ENCODE measurements at places on chromosomes 16 and 17.
A peak's percentile ranks its signal among the peaks of the same experiment; 100 is the strongest.

DNA sequence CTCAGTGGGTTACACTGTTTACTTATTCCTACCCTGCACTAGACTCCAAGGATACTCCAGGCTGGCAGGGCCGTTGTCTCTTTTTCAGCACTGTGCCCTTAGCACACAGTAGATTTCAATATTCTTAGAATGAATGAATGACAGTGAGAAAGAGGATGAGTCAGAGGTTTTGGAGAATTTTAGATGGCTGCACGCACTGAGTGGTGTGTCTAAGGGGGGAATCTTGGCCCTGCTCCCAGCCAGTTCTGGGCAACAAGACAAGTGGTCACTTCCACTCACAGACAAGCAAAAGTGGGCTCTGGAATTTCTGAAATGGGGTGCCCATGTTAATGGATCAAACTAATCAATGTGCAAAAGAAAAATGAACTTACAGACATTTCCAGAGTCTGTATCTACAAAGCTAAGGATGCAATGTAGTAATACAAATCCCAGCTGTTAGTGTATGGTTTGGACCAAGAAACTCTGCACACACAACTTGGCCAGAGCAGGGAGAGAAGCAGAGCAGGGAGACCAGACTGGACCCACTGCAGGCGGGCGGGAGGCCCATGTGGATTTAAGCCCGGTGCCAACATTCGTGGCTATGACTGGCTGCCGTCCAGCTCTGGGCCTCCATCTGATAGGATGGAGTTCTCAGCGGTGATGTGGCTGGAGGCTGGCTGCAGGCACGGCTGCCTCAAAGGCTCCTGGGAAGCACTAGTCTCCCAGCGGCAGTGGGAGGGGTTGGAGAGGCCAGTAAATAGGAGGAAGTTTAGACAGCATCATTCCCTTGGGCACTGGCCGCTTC is 95.6 kb upstream of the CDYL2 start:
- no peak for DNase-seq

GRCh38 chr17:17076066-17076465 is 33.8 kb downstream of the MPRIP start:
- no peak for DNase-seq

DNA sequence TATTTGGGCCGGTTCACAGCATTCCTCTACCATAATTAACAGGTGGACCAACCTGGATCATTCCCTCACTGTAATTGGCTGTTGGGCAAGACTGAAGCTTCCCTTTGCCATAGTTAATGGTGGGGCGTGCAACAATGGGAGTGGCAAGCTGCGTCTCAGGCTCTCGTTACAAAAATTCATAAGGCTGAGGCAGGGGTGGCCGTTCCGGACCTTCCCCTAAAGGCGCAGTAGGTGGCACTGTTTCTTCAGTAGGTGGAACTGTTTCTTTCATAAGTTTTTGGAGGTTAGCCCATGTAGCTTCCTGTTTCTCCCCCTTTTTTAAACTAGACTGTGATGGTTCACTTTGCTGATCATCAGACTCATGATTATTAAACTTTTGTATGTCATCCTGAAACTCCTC is 17.0 kb upstream of the TMC5 start:
- no peak for DNase-seq

GRCh38 chr17:32998111-32998886 is 6.7 kb downstream of the SPACA3 start:
- DNase-seq = peak; percentile 44

- DNase-seq = no peak
Measured at GRCh38 chr17:63337579-63337978, 108.5 kb downstream of the CYB561 start.

DNA sequence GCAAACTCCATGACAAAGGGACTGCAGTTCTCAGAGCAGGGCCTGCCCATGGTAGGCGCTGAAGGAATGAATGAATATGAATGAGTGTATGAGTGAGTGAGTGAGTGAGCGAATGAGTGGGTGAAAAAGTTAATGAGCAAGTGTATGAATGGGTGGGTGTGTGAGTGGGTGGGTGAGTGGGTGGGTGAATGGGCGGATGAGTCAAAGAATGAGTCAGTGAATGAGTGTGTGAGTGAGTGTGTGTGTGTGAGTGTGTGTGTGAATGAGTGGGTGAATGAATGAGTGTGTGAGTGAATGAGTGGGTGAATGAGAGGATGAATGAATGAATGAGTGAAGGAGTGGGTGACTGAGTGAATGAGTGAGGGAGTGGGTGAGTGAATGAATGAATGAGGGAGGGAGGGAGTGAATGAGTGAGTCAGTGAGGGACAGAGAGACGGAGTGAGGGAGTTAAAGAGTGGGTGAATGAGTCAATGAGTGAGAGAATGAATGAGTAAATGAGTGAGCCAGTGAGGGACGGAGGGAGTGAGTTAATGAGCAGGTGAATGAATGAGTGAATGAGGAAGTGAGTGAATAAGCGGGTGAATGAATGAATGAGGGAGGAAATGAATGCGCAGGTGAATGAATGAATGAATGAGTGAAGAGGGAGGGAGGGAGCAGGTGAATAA is 11.1 kb upstream of the CHMP6 start:
- DNase-seq = no peak

GRCh38 chr16:47142486-47142820 is 1.3 kb downstream of the NETO2 start:
- peak; percentile 81 for DNase-seq

- DNase-seq = peak; percentile 72
Measured at GRCh38 chr17:81487487-81488275, 24.9 kb downstream of the ACTG1 start.

- DNase-seq = no peak
Measured at GRCh38 chr16:19659554-19659953, 58.5 kb downstream of the KNOP1 start.

DNA sequence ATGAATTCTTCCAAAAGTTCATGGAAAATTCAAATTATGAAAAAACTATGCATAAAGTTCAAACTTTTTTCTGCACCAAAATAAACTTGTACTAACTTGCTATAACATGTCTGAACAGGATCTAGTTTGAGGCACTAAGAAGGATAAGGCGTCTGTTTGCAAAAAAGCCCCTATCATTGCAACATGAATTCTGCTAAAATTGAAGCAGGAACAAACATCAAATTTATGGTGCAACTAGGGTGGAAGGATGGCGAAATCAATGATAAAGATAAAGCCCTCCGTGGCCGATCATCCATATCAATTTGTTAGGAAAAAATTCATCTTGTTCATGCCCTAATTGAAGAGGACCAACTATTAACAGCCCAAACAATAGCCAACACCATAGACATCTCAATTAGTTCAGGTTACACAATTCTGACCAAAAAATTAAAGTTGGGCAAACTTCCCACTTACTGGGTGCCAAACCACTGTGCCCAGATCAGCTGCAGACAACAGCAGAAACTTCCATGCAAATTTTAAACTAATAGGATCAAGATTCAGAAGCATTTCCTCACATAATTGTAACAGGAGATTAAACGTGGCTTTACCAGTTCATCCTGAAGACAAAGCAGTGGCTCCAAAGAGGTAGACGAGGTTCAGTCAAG is 12.9 kb downstream of the IL21R start:
- peak; percentile 79 for DNase-seq

DNA sequence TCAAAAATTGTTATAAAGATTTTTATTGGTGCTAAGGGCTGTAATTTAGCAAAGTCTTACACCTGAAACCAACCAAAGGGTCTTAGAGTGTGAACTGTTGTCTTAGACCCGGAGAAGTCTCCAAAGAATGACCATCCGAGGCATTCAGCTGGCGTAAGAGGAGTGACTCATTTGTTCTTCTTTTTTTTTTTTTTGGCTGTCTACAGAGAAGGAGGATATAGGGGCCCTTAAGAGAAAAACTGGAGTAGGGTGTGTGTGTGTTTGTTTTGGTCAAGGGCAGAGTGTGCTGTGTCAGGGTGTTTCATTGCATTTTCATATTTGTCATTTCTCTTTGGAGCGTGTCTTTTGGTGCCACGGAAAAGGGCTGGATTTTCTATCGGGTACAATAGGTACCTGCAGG is 508.0 kb downstream of the WWOX start:
- peak; percentile 16 for DNase-seq

- DNase-seq = no peak
Measured at GRCh38 chr17:75512926-75513640, 2.3 kb downstream of the CASKIN2 start.

DNA sequence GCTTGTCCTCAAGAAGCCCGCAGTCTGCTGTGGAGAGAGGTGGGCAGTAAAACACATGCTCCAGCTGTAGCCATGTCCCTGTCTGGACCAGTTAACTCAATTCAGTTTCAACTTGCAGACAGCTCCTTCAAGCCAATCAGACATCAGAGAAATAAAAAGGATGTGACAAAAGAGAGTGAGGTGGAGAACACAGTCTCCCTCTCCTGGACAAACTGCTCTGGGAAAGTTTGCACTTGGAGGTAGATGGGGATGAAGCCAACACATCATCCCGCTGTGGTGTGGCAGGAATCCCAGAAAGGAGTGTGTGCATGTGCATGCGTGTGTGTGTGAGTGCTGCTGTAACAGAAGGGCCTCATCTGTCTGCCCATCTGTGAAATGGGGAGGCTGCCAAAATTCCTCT is 358.6 kb upstream of the ASIC2 start:
- DNase-seq = no peak

DNA sequence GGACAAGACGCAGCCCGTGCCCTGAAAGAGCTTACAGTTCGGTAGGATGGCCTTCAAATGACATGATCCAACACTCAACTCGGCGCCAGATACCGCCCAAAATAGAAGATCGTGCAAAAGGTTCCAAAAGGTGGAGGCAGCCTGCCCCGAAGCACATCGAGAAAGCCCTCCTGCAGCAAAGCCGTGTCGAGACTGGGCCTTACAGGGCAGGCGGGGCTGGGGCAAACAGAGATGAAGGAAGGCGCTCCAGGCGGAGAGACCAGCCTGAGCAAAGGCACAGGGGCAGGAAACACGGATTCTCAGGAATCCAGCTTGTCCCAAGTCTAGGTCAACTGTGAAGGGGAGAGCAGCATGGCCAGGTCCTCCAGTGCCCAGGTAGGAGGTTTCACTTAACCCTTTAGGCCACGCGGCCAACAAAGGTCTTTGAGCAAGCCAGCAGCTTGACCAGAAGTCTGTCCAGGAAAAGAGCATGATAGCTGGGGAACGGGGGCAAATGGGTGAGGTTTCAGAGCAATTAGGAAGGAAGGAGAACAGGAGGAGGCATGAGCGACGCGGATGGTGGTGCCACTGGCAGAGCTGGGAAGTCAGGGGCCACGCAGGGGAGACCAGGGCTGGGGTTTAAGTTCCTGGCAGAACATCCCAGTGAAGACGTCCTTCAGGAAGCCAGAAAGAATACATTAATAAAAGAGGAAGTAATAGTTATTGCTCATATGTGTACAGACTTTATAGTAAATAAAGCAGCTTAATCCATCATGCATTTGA is 21.2 kb upstream of the EIF1 start:
- DNase-seq = no peak

DNA sequence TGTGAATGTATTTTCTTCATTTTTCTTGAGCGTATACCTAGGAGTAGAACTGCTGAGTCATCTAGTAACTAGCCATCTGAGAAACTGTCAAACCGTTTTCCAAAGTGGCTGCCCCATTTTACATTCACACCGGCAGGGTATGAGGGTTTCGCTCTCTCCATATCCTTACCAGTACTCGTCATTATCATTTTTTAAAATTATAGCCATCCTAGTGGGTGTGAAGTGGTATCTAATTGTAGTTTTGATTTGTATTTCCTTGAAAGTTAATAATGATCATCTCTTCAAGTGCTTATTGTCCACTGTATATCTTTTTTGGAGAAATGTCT is 6.0 kb downstream of the RNF157 start:
- no peak for DNase-seq

- no peak for DNase-seq
Measured at GRCh38 chr17:39622380-39623006, 4.3 kb upstream of the PPP1R1B start.

- peak; percentile 84 for DNase-seq
Measured at GRCh38 chr16:87487361-87487924, 5.4 kb downstream of the ZCCHC14 start.

DNA sequence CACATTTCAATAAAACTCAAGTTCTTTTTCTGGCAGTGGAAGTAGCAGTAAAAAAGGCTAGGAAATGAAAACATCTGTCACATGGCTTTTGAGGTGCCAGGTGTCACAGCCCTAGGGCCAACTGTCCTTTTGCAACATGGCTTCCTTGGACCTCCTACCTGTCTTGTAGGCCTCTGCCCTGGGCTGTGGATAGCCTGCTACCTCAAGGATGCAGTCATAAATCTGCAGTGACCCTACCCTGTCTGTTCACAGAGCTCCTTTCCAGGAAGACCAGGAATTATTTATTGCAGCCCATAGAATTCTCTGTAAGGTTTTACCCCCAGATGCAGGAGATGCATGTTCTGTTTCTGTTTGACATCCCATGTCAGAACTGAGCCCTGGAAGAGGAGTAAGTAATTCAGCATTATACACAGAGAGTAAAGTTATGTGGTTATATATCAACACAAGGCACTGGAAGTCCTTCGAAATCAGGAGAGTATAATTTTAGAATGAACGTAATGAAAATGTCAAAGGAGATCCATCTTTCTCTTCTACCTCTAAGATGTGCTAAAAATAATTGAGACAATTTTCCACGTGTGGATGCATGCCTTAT is 172.6 kb downstream of the MAP2K4 start:
- no peak for DNase-seq

- no peak for DNase-seq
Measured at GRCh38 chr17:43308999-43309398, 75.2 kb upstream of the RNU2-1 start.

GRCh38 chr17:74760404-74761105 is 12.1 kb downstream of the NHERF1 start:
- DNase-seq = no peak

DNA sequence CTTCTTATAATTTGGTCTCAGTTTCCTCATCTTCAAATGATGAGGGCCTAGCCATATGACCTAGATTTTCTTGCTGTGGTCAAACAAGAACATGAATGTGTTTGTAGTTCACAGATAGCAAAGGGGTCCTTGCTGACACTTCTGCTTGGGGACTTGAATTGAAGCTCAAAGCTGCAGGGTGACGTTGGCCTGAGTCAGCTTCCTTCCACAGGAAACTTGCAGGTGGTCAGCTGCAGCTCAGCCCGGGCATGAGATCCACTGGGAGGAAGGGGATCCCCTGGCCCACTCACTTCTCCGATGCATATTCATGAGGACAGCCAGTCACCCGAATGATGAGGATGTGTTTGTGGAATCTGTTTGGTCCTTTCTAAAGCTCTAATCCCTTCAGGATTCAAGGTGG is 42.6 kb upstream of the AXIN2 start:
- no peak for DNase-seq

GRCh38 chr17:29086628-29087332 is 43.8 kb downstream of the PIPOX start:
- no peak for DNase-seq

GRCh38 chr16:68216240-68216639 is 19.7 kb downstream of the ESRP2 start:
- DNase-seq = no peak

GRCh38 chr16:81632392-81633146 is 146.5 kb upstream of the PLCG2 start:
- DNase-seq = peak; percentile 90
